ENCODE measurements at places on chromosomes 5 and 9.

DNA sequence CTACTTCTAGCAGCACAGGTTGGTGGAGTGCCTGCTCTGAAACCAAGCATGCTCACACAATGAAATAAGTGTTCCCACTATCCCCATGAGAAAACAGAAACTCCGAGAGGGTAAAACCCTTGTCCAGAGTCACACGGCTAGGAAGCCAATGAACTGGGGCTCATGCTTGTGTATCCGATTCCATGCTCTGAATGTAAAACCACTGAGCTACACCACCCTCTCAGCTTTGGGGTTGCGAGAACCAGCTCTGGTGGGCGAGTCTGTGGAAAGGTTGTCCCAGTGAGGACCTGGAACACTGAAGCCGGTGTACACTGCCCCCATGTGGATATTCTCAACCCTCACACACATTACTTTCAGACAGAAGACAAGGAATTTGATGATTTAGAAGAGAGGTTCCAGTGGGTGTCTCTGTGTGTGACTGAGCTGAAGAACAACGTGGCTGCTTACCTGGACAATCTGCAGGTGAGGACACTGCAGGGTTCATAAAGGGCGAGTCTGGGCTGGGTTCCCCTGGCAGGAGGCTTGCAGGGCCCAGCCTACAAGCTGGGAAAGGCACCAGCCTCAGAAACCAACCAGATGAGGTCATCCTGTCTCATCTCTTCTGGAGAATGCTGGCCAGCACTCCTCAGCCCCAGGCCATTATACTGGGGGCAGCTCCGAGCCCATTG lies 37.4 kb downstream of the ARHGEF37 start:
- DNase-seq = no peak

DNA sequence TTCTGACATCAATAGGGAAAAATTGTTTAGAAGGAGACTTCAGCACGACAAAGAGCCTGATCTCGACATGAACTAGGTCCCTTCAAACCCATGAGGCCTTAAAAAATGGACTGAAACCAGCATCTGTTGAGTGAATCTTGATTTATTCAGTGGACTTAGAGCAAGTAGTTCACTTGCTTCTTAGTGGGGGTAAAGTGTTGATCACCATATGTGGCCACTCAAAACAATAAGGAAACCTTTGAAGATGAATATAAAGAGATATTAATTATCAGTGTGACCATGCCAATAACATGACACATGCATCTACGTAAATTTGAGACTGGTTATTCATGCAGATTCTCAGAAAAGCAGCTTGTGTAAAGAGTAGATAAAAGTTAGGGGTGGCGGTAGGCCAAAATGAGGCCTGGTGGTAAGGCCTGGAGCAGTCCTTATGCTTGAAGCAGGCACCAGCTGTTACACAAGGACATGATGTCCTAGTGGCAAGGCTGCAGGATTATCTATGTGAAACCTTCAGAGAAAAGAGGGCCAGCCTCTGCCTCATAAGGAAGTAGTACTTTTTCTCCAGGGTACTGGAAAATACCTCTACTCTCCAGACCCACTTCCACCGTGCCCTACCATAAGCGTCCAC lies 61.3 kb downstream of the S1PR3 start:
- DNase-seq = no peak

GRCh38 chr5:17665836-17666235 lies 31.6 kb downstream of the TAF11L14 start:
- no peak for DNase-seq

DNA sequence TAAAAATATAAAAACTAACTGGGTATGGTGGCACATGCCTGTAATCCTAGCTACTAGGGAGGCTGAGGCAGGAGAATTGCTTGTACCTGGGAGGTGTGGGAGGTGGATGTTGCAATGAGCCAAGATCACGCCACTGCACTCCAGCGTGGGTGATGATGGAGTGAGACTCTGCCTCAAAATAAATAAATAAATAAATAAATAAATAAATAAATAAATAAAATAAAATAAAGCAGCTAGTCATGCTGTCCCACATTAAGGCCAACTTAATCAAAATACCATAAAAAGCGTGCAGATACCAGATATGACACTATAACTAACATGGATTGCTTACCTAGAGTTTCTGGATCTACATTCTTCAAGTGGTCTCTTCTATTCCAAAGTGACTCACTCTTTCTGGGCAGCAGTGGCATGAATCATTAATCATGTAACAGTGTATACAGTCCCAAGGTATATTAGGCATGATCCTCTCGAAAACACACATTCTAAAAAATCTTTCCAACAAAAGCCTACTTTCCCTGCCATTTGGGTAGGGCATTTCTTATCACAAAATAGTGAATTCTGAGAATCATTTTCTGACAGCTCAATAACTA lies 187.1 kb downstream of the ELAVL2 start:
- DNase-seq = no peak

DNA sequence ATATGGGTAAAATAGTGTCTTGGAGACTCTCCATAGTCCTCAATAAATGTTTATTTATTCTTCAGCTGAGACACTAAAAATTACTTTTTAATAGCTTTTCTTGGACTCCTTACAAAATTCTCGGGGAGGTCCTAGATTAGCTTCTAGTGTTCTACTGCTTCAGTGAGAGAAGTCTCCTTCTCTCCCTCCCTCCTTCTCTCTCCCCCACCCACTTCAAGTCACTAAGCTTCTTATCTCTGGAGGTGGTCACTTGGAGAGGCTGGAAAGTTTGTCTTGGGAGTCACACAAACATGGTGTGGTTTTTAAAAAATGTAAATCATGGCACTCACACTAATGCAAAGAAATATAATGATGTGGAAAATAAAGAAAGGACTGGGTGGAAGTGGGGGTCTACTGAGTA lies 64.1 kb downstream of the SEMA6A start:
- DNase-seq = no peak

- DNase-seq = peak; percentile 6
These were observed 467 bp downstream of the CNOT6 start for GRCh38 chr5:180494510-180495181.

DNA sequence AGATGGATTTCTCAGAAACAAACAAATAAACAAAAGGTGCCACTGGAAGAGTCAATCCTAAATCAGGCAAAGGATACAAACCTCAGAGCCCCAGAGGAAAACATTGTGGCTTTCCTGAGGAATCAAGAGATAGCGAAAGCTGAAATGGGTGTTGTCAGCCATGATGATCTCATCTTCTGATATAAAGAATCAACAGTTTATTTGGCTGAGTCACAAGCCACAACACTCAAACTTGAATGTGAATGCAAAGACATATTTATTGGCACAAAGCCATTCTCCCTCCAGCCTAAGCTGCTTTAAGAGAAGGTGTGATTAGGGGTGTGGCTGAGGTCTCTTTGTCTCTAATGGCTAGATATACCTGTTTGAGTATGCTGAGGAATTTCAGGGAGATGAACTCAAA lies 73.3 kb upstream of the NREP start:
- no peak for DNase-seq

DNA sequence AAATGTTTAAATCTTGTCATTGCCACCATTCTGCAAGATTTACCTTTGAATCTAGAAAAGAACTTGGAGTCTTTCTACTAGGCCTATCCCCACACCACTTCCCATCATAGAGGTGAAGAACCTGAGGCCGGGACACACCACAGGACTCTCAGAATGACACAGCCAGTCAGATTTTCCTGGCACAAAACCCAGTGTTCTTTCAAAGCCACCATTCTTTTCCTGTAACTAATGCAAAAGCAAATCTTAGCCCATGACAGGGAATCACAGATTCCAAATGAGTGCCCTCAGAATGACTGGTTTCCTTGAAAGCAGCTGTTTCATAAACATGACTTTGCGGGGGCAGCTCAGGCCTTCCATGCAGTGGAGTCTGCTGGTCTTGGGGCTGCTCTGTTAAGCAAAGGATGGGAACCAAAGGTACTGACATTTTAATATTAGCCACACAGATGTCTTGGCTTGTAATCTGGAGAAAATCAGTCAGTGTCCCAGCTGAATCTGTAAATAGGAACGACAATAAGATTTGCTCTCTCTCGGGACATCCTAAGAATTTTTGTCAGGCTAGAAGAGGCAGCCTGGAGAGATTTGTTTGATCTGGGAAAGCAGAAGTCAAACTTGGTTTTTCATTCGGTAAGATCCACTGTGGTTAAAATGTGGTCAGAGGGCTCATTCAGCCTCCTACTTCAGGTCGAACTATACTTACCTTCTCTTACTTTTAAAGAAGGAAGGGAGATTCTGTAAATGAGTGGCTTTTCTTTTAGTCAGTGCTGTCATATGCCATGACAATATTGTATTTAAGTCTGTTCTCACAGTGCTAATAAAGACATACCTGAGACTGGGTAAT lies 115.1 kb downstream of the PALM2AKAP2 start:
- no peak for DNase-seq

DNA sequence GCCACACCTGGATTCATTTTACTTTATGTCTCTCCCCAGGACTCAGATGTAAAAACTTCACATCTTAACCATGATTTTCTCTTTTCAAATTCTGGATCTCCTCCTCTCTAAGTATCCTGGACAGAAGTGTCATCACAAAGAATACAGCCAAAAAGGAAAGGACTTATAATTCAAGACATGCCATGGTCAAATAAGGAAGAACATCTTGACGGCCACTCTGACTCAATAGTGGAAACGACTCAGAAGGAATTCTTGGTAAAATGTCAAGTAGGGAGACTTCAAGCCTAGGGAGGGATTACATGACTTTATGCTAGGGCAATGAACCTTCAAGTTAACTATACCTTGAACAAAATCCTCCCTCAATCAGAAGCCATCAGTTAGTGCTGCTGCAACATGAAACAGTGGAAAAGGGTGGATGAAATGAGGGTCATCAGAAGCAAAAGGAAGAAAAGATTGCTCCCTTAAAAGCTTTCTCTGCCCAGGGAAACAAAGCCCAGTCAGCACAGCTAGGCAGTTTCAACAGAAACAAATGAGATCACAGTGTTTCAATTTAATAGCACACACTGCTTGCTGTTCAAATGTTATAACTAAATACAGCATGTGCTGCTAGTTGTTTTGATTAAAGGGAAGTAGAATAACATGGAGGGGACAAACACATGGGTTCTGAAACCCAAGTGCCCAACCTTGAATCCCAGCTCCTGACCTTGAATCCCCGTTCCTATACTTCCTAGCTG lies 101.4 kb downstream of the LPAR1 start:
- no peak for DNase-seq

DNA sequence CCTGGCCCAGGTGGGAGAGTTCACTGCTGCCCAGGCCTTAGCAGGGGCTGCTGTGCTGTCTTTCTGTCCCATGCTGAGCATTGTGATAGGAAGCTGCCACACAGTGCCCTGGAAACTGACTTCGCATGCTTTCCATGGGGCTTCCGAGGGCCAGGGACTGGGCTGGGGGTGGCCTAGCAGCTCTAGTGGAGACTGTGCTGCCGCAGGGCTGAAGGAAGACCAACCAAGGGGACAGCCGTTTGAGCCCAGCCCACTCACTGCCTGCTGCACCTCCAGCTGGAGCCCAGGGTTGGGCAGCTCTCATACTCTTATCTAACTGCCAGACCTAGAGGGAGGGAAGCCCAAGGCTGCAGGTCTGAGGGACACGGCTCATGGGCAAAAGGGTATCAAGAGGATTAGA lies 79.2 kb downstream of the RGS3 start:
- DNase-seq = no peak

- no peak for DNase-seq
These were observed 296.8 kb downstream of the MRPS30 start for GRCh38 chr5:45105491-45105994.

- DNase-seq = no peak
These were observed 114.0 kb upstream of the BASP1 start for GRCh38 chr5:17103461-17103860.

DNA sequence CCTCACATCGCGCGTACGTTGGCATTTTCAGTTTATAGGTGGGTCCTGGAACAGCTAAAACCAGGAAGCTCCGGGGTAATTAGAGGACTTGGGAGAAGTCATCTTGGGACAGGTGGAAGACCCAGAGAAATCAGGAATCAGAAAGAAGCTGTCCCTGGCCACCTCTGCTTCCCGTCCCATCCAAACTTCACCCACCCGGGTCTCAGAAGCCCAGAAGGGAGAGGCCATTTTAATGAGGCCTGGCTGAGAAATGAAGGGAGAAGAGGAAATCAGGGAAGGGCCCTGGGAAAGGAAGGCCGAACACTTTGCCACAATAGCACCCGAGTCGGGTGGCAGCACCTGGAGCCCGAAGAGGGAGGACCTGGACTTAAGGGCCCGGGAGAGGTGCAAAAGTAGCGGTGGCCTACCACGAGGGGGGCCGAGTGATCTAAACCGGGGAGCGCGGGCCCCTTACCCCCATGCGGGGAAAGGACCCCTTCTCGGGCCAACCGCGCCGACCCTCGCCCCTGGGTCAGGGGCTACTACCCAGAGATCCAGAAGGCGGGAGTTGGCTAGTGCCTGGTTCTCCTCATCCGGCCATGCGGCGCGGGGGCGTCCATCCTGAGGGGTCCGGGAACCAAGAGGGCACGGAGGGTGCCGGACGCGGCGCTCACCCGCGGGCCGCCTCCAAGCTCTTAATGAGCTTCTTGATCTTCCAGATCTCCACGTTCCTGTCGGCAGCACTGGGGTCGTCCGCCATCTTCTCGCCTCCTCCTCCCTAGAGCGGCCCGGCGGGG lies 668 bp downstream of the ETF1 start:
- no peak for DNase-seq

GRCh38 chr9:546797-547223 lies 294.7 kb upstream of the DMRT1 start:
- DNase-seq = no peak

- DNase-seq = no peak
These were observed 1057.7 kb upstream of the DMAC1 start for GRCh38 chr9:8857068-8857925.

DNA sequence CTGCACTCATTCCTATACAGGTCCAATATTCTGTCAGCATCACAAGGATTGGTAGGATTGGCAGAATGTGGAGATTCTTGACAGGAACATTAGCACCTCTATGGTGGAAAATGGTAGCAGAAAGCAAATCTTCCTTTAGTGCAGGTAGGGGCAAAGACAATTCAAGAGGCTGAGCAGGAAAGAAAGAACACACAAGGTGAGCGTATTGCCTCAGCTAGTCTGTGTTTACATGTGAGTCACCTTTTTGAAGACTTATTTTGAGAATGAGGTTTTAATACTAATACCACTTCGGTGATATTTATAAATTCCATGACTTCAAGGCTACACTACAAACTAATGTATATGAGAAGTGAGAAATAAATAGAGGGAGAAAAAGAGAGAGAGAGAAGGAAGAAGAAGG lies 717.0 kb downstream of the BRINP1 start:
- DNase-seq = no peak

- no peak for DNase-seq
These were observed 224.3 kb downstream of the GRIA1 start for GRCh38 chr5:153714798-153715197.

- no peak for DNase-seq
These were observed 103.6 kb downstream of the PIK3R1 start for GRCh38 chr5:68318955-68319705.

- DNase-seq = no peak
These were observed 465.3 kb upstream of the FTMT start for GRCh38 chr5:121386334-121386733.

- DNase-seq = no peak
These were observed 18.2 kb downstream of the C9orf153 start for GRCh38 chr9:86241216-86241615.

All from stimulated activated CD8-positive, alpha-beta memory T cell treated with anti-CD3 and anti-CD28 coated beads, Interleukin-15, amount 100 ng/mL, for 1 hour (primary cell).